Osteocyte (in vitro differentiated cells): ENCODE measurements at places on chromosomes 1 and 21. TPM values are rescaled to one million over a fixed set of nuclear protein-coding genes. Genes with fewer than 3 reads are reported as not detected.

DNA sequence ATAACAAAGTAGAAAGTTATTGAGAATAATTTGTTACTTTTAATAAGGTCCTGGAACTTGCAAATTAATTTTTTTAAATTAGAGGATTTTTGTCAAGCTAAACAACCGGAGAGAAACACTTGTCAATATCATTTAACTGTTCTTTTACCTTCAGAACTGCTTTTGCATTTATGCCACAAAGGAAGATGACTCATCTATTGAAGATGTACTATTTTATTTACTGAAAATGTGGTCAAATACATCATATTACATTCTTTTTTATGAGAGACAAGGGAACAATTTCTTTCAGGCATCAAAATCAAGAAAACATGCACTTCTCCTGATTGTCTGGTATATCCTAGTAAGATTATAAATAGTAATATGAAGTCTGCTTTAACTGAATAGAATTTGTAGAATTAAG is 558.2 kb upstream of the PRMT6 start:
- DNase-seq = no peak

DNA sequence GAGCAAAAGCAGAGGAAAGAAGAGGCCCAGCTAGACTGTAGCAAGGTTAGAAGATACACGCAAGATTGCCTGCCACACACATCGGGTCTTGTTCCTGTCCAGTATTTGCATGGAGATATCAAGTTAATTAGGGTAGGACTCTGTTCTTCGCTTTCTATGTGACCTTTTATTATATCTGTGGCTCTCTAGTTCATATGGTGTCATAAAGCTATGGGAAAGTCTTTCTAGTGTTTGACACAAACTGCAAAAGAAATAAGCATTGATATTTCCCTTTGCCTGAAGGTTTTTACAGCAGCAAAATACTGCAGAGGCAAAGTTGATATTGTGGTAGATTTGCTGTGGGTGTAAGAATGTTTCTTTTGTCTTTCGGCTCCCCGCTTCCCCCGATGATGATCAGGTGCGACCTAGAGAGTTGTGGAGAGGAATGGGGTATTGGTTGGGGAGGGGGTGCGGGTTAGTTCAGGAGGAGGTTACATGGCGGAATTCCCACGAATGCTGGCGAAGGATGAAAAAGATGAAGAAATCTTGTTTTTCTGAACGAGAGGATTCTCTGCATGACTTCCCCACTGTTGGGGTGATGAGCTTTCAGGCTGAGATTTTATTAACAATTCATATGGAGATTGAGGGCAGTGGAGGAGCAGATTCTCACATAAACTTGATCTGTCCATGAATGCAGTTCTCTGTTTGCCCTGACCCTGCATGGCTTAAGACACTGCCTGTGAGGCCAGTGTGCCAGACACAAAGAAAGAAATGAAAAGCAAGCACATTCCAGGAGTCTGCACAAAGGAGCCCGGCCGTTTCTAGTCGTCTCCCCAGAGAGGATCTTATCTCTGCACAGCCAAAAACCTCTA is 550.2 kb downstream of the USP25 start:
- DNase-seq = no peak

GRCh38 chr1:93078638-93078985 is 471 bp upstream of the MTF2 start:
- DNase-seq = no peak

GRCh38 chr1:111516005-111516535 is 12.6 kb upstream of the ADORA3 start:
- DNase-seq = no peak

- DNase-seq = no peak
Measured at GRCh38 chr1:119245881-119246280, 105.4 kb upstream of the WARS2 start.

DNA sequence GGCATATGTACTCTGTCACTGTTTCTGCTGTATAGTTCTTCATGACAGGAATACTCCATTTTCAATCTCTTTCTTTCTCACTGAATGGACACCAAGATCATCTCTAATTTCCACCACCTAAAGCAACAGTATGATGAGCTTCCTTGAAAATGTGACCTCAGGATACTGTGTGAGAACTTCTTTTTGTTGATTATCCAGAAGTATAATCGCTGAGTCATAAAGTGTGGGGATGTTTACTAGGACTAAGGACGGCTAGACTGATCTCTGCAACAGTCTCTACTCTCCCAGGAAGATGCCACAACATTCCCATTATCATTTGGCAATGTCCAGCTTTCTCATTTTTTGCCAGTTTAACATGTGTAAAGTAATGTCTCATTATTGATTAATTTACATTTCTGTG is 70.3 kb downstream of the TNFSF18 start:
- DNase-seq = no peak

- DNase-seq = no peak
Measured at GRCh38 chr1:43947874-43948437, 1.2 kb downstream of the IPO13 start.

GRCh38 chr1:147723691-147724323 is 36.6 kb downstream of the GJA5 start:
- no peak for DNase-seq

DNA sequence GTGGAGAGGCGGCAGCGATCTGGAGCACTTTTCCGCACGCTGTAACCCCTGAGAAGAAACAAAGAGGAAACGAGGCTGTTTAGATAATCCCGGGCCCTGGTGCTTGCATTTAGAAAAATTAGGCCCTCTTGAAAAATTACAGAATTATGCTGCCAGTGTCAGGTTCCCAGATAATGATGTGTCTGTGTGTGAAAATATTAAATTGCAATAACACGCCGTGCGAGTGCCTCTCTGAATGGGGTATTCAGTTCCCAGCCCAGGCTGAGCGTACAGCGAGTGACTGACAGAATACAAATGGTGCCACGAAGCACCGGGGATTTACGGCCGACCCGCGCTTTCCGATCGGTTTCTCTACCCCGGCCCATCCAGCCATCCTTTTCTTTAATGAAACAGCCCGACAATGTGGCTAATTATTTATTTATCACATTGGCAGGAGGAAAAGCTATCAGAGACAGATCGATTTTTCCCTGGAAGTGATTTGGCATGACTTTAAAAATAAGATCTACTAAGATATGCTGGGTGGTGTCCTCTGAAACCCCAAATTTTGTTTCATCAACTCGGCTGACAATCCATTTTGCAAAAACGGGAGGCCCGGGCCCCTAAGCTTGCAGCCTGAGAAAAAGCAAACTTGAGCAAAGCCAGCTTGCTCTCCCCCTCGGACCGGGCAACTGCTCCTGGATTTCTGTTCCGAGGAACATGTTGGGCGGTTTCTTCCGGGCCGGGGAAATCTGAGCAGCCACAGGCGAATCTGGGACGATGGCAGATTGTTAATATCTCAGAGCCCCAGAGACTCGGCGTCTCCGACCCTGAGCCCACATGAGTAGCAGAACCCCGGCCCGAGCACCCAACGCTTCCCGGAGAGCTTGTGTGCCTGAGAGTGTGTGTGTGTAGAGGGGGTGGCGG is 11.3 kb downstream of the PRDM16 start:
- no peak for DNase-seq

GRCh38 chr1:212651521-212651920 is 43.0 kb downstream of the ATF3 start:
- DNase-seq = no peak

DNA sequence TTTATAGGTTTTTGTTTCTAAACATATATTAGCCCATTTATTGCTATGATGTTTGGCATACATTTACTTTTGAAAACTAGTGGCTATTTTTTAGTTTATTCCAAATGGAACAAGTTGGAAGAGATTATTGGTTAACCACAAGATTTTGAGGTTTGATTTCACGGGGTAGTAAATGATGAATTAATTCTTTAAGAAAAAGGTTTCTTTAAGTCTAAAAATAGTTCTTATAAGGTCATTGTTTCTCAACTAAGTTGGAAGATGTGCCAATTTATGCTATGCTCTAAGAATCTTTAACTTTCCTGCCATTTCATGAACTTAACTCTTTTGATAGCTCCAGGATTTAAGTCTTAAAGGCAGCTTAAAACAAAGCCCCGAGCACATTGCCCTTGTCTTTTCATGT is 183.8 kb downstream of the LMO4 start:
- DNase-seq = no peak

GRCh38 chr1:193309936-193310475 is 123.6 kb upstream of the B3GALT2 start:
- DNase-seq = no peak

DNA sequence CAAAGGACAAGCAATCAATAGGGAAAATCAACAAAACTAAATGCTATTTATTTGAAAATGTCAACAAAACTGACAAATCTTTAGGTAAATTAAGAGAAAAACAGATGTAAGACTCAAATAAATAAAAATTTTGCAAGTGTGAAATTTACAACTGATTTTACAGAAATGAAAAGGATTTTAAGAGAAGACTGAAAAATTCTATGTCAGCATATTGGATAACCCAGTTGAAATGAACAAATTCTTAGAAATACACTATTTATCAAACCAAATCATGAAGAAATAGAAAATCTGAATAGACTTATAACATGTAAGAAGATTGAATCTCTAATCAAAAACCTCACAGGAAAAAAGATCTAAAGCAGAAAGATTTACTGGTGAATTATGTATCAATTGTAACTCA is 7.6 kb upstream of the SPRR2F start:
- DNase-seq = no peak

DNA sequence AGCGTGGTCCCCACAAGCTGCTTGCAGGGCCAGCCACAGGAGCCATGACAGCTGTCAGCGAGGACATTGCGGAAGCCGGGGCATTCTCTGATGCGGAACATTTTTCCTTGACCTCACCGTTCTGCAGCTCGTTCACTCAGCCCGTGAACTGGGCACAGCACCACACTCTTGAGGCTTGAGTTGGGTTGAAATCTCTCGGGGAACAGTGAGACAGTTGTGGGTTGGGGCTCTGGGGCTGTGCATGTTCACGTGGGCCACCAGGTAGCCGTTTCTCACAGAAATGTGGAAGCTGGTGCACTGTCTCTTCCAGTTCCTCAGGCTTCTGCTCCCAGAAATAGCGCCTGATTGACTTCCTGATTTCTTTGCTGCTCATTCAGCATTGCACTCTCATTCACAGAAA is 69.8 kb downstream of the SPSB1 start:
- DNase-seq = no peak

- DNase-seq = no peak
Measured at GRCh38 chr21:29453511-29453910, 154.8 kb downstream of the BACH1 start.

DNA sequence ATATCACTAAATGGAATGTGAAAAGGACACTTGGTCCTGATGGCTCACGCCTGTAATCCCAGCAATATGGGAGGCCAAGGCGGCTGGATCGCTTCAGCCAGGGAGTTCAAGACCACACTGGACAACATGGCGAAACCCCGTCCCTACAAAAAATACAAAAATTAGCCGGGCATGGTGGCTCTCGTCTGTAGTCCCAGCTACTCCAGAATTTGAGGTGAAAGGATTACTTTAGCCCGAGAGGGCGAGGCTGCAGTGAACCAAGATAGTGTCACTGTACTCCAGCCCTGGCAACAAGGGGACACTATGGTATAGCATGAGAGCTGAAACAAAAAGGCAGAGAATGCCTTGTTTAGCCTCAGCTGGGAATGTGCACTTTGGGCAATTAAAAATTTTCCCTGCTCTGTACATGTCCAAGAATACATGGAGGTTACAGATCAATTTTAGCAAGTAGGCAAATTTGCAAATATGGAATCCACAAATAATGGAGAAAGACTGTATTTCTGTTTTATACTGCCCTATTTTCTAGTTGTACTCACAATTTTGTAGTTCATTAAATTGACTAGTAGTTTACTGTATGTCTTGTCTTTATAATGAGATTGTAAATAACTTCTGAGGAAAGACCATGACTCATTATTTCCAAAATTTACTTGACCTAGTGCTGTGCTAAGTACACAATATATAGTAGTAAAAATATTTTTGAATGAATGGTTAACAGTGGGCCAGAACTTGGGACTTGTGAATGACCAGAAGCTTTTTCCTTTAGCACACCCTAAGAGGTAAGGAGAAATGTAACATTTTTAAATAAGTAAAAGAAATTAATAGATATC is 2.0 kb upstream of the ANGEL2 start:
- no peak for DNase-seq

- DNase-seq = no peak
Measured at GRCh38 chr1:12191242-12192032, 24.6 kb downstream of the TNFRSF1B start.

- DNase-seq = no peak
Measured at GRCh38 chr1:232978091-232978634, 27.8 kb downstream of the NTPCR start.

DNA sequence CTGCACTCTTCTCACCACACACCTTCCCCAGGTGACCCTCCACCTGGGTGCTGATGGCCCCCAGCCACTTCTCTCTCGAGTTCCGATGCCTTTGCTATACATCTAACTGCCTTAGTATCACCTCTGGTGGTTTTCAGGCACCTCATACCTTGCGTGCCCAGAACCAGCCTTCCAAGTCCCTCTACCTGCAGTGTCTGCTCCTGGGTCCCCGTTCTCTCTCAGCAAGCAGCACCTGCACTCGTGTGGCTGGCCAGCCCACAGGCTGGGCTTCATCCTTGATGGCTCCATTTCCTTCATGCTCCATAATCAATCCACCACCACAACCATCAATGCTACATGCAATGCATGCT is 49.2 kb upstream of the EDN2 start:
- DNase-seq = no peak

SMAP2 gene
- total RNA-seq = 12.7 TPM in 2 replicates

SFPQ gene
- total RNA-seq = 231 and 241 TPM in 2 replicates
